ENCODE measurements at places on chromosomes 4 and X.
A peak's percentile ranks its signal among the peaks of the same experiment; 100 is the strongest.

DNA sequence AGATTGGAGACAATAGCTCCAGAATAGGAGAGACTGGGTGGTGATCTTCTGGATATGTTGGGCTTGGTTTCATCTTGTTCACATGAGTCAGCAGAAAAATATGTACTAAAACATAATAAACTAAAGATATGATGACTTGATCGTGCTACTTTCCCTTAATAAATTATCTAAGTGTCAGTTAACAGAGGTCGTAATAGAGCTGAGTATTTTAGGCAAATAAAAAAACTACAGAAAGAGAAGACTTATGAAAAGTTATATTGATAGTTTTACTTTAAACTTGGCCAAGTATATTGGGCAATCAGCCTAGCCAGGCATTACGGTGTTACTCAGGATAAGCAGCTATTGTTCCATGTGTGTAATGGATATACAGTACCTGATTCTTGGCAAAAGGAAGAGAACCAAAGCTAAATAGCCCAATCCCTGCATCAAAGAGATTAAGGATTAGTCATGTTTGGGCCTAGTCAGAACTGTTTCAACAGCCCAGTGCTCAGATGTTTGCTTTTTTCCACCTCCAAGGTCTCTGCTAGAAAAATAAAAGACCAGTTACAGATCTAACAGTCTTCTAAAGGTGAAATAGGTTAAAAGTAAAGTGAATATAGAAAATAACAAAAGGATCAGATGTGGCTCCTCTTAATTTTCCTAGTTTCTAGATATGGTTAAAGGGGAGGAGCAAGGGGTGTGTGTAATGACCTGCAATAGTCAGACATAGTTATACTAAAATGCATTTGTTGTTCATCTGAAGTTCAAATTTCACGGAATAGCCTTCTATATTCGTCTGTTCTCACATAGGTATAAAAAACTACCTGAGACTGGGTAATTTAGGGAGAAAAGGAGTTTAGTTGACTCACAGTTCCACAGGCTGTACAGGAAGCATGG lies 262.6 kb downstream of the ADGRL3 start:
- DNase-seq: peak; percentile 96

DNA sequence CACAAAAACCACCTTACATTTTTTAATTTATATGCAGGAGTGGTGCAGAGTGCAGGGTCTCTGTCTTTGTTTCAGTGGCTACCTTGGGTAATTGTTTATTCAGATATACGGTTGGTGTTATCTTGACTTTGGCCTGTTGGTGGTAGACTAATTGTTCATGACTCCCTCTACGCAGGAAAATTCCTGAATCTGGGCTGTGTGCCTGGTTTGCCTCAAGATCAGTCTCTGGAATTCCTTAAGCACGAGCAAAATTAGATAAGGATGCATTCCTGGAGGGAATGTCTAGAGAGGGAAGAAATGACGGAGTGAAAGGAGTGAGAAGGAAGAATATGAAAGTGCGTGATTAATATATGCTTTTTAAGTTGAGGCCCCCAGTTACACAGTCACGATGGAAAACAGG lies 576.9 kb upstream of the PCDH10 start:
- no peak for DNase-seq

GRCh38 chrX:70508296-70508911 lies 63.8 kb downstream of the DLG3 start:
- peak; percentile 52 for DNase-seq

DNA sequence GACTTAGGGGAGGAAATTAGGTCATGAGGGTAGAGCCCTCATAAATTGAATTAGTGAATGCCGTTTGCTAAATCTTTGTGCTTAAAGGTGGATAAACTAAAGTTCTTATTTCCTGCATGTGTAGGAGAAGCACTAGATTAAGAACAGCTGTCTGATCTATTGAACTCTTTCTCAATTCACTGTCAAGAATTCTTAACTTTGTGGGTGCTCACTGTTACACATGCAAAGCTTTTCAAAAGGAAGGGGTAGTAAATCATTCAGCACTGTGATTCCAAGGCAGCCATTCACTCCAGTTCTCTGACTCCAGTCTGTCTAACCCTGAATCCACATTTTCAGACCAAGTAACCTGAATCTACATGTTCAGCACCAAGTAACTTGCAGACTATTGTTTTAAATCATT lies 1520.1 kb downstream of the PCDH18 start:
- no peak for DNase-seq

DNA sequence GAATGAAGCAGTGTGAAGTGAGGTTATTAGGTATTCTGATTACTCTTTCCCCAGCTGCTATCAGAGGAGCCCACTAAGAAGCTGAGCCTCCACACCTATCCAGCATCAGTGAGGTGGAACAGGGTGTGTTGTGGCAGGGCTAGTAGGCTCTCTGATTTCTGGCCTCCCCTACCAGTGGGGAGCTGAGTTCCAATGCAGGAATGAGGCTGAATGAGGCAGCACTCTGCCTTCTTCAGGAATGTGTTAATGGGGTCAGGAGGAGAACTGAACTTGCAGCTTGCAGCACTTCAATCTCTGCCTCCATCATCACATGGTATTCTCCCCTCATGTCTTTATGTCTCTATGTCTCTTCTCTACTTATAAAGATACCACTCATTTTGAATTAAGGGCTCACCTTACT lies 26.9 kb downstream of the SOX3 start:
- DNase-seq: no peak

DNA sequence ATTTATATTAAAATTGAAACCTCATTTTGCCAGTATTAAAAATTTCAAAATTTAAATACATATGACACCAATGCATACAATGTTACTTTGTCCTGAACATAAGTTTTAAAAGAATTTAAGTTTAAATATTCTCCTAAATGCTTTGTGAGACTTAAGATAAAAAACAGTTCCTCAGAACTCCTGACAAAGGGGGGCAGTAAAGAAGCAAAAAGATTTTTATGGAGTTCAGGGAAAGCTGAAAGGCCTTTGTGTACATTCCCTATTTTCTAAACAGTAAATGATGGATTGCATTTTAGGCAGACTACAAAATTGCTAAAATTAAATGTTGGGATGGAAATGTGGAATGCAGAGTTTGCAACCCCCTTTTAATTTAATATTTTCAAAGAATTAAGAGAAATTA lies 81.7 kb downstream of the SNCA start:
- peak; percentile 15 for DNase-seq

DNA sequence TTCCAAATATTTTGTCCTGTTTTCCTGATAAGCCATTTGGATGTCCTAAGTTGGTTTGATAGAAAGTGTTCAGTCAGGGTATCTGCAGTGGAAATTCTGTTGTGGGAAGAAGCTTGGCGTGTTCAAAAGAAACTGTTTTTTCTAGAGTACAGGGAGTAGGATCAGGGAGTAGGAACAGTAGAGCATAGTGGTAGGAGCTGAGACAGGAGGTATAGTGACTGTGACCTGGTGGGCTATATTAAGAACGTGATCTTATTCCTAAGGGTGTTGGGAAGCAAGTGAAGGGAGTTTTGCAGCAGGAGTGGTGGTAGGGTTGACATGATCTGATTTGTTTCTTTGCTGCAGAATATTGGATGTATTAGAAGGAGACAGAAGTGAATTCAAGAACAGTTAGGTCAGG lies 348.2 kb downstream of the BMPR1B start:
- no peak for DNase-seq

DNA sequence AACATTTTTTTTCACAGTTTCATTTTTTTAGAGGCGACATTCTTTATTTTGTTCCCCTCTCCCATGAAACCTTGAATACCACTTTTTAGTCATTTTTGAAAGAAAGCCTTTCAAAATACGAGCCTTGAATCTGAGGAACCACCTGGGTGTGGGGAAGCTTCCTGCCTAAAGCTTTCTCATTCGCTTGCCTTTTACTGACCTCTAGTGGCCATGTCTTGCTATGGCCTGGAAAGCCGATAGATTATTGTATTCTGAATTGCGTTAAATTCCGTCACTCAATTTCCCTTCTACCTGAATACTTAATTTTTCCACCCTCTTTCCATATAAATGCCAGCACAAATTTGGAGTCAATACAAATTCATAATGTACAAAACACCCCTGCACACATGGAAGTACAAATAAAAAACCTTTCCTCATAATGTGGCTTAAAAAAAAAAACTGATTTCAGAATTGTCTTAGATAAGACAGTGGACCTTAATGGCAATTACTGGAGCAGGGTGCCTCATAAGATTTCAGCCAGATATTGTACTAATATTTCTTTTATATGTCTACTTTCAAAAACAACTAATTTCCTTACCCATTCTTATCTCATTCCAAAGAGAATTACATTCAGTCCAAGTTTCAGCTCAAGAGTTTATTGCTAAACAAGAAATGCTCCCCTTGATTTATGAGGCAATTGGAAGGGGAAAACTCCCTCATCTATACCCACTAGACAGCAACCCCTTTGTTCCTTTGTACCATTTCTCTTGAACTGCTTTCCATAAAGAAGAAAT lies 217.9 kb downstream of the CENPC start:
- peak; percentile 90 for DNase-seq

DNA sequence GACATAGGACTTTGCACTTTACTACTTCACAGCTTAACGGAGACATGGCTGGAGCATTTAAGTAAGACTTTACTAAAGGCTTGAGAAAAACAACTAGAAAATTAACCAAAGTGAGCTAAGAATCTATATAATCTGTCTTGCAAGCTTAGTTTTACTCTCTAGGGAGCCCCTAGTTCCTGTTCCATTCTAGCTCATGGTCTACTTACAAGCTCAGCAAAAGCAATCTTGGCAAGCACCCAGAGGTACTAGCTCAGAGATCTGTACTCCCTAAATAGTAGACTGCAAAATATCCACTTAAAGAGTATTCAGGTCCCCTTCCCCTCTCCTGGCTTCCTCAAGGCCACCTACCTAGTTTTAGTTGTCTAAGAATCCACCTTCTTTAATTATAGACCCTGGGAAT lies 469.0 kb downstream of the IDS start:
- no peak for DNase-seq

DNA sequence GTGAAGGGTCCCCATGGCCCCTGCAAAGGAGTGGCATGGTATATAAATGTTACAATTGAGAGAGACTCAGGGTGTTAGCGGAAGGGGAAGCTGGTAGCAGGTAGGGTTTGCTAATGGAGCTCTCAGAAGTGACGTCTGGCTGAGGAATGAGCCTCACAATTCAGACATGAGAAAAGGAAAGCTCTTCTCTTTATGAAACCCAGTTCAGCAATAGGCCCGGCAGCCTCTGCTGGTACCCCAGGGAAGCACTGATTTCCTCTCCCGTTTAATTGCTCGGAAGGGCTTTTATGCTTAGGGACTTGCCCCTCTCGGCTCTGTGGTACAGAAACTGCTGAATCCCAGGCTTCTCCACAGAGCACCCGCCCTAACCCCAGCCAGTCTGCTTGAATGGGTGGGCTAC lies 19.4 kb upstream of the AFAP1 start:
- no peak for DNase-seq

- DNase-seq: no peak
These were observed 973.9 kb upstream of the POU3F4 start for GRCh38 chrX:82534086-82534597.

DNA sequence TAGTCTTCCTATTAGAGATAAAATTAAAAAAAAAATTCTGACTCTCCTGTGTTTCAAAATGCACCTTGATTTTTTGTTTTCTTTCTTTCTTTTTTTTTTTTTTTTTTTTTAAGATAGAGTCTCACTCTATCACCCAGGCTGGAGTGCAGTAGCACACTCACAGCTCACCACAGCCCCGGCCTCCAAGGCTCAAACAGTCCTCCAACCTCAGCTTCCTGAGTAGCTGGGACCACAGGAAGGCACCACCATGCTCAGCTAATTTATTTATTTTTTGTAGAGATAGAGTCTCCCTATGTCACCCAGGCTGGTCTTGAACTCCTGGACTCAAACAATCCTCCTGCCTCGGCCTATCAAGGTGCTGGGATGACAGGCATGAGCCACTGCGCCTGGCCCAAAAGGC lies 41.1 kb upstream of the TMEM184C start:
- no peak for DNase-seq

DNA sequence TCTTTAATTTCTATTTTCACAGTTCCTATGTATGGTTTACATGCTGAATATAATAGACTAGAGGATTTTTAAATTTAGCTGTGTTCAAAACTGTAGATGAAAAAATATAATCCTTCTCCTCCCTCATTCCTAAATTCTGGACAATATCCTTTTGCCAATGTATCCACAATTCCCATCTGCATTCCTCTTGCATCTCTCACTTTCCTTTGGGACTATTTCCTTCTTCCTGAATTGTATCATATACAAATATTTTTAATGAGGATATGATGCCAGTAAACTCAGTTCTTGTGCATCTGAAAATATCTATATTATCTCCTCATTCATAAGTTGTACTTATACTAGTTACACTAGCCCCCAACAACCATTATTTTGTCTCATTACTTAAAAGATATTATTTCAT lies 46.7 kb downstream of the DDX60L start:
- DNase-seq: peak; percentile 21

DNA sequence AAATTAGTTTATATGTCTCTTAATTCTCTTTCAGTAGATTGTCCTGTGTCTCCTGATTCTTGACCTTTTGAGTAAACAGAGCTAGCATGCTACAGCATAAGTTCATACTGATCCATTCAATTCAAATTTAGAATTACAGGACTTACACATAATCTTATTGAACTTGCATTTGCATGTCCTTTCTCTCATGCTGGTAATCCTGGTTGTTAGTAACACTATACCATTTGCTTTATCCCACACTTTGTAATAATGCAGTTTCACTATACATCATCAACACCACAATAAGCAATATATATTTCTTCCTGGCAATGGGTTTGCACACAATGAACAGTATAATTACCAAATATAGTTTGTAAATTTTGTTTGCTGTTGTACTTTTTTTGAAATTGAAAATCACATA lies 937.2 kb upstream of the GRID2 start:
- DNase-seq: no peak

- DNase-seq: no peak
These were observed 423.1 kb upstream of the INTU start for GRCh38 chr4:127209580-127210095.

DNA sequence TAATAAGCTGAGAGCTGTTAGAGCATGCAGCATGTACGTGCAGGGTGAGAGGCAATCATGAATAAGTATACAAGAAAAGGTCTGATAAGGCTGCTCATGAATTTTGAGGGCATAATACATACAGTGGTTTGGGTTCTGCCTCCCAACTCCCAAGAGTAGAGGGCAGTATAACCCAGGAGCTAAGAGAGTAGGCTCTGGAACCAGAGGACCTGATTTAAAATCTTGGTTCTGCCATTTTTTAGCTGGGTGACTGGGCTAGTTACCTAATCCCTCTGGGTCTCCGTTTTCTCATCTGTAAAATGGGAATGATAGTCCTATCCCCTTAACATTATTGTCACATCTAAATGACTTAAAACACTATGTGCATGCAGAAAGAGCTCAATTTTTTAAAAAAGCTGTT lies 85.3 kb downstream of the LNX1 start:
- peak; percentile 46 for DNase-seq

- no peak for DNase-seq
These were observed 13.1 kb upstream of the FREM3 start for GRCh38 chr4:143713553-143713952.
